ENCODE measurements at places on chromosomes 13 and 19.

- no peak for DNase-seq
These were observed 4.3 kb upstream of the VSTM2B start for GRCh38 chr19:29521291-29522075.

- no peak for DNase-seq
These were observed 200.5 kb downstream of the ABCC4 start for GRCh38 chr13:95100525-95101433.

- DNase-seq = no peak
These were observed at the start of gene MAMSTR for GRCh38 chr19:48719263-48720171. Gene MAMSTR (minus strand): TSS chr19:48719725. CDS start chr19:48719031, 694 bp downstream.

DNA sequence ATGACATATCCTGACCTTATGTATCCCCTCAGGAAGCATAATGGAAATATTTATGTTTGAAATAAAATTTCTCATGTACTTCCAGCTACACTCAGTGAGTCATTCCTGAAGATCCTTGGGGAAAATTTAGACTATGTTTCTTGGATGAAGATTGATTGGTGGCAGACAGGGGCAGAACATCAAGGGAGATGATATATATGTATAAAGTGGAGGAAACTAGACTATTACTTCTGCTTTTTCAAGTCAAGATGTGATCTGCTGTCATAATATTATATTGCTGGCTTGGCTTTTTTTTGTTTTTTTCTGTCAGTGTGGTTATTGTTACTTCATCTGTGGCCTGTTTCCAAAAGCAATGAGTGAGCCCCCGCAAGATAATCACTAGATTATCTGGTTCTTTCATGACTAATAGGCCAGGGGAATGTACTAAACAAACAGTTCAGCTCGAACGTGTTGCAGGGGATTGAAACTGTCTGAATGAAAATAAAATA is 87.2 kb upstream of the TNFSF11 start:
- peak; percentile 82 for DNase-seq

DNA sequence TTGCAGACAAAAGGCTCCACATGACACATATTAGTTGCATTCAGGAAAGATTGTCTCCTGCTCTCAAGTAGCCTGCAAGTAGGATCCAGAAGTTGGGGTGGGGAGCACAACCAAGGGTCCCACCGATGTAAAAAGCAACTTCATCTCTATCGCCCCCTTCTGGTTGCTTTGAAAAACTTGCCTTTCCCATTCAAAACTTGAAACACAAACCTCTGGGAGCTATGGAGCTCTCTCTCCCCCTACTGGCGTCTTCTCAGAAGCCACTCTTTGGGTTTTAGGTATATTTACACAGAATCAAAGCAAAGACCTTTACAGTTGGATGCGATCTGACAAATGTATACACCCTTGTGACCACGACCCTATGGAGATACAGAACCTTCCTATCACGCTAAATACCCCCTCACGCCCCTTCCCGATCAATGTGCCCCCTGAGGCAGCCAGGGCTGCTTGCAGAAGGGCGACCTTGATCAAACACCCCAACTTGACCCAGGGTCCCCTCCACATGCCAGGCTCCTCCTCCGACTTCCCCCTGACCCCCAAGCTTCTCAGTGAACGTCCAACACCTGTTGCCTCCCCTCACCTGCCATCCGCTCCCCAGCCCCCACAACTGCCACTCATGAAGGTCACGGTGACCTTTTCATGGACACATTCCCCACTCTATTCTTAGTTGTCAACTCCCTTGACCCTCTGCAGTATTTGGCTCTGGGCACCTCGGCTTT is 10.1 kb downstream of the NOSIP start:
- DNase-seq = peak; percentile 91

DNA sequence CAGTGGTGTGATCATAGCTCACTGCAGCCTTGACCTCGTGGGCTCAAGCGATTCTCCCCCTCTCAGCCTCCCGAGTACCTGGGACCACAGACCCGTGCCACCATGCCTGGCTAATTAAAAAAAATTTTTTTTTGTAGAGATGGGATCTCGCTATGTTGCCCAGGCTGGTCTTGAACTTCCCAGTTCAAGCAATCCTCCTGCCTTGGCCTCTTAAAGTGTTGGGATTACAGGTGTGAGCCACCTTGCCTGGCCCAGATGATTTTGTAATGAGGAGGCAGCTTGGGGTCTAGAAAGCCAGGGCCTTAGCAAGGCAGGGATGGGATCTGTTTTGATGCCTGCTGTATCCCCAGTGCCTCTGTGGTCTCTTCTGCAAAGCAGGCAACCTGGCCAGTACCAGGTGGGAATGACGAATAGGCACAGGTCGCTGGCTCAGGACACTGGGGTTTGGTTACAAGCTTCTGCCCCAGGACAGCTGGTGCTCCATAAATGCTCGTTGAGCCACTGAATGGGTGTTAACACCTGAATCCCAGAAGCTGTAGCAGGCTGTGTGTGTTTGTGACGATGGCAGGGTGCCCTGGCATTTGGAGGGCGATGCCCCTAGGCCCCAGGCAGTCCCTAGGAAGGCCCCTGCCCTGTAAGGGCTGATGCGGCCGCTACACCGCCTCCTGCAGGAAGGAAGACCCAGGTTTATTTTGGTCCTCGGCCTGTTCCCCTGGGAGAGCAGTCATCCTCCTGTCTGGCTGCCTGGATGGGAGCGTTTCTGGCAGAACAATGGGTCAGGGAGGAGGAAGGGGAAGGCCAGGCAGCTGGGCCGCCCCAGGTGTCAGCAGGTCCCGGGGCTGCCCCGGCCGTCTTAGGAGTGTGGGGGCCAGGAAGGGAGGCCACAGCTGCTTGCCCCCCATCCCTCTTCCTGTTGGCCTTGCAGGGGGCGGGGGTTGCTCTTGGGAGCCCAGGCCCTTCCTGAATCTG is 8.6 kb downstream of the TNFAIP8L1 start:
- DNase-seq = peak; percentile 70

- DNase-seq = peak; percentile 72
These were observed 1.4 kb upstream of the QTRT1 start for GRCh38 chr19:10699650-10700335.

DNA sequence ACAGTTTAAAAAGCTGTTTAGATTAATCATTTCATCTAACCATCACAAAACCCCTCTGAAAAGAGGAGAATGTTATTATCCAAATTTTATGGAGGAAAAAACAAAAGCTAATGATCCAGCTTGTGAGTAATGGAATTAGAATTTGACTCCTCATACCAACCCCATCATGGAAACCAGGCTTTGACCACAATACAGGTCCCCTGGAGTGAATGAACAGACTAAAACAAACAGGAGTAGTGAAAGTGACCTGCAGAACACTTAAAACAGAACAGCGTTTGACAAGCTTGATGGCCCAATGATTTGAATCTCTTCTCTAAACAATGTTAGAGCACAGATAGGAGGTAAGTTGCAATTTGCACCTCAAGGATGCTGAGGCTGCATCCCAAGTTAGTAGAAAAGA is 230.0 kb downstream of the DCT start:
- peak; percentile 82 for DNase-seq

DNA sequence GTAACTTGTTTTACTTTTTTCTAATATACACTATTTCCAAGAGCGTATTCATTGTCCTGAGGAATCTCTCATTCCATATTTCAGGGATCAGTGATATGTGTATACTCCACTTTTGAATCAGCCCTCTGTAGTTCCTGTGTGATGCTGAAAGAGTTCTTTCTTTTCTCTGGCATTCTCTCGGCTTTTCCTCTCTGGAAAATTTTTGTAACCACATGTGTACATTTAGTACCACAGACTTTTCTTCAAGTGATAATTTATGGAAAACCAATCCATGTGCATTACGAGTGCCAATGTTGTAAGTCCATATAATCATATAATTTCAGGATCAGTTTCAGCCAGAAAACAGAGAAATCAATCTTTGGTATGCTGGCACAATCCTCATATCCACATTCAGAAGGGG is 102.2 kb upstream of the MBNL2 start:
- DNase-seq = no peak

DNA sequence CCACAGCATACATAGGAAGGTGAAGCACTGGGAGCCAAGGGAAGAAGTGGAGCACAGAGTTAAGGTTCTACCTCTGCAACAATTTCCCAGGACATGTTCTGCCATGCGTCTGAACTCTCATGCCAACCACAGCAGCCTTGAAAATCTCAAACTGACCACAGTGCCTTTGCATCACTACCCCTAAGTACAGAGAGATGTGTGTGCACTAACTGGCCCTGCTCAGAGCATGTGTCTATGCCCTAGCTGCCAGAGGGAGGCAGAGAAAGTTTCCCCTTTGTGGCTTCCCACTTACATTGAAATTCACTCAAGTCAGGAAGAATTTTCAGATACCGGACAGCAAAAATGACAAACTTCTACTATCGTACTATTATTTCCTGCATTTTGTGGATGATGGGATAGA is 26.8 kb upstream of the WDFY2 start:
- no peak for DNase-seq

DNA sequence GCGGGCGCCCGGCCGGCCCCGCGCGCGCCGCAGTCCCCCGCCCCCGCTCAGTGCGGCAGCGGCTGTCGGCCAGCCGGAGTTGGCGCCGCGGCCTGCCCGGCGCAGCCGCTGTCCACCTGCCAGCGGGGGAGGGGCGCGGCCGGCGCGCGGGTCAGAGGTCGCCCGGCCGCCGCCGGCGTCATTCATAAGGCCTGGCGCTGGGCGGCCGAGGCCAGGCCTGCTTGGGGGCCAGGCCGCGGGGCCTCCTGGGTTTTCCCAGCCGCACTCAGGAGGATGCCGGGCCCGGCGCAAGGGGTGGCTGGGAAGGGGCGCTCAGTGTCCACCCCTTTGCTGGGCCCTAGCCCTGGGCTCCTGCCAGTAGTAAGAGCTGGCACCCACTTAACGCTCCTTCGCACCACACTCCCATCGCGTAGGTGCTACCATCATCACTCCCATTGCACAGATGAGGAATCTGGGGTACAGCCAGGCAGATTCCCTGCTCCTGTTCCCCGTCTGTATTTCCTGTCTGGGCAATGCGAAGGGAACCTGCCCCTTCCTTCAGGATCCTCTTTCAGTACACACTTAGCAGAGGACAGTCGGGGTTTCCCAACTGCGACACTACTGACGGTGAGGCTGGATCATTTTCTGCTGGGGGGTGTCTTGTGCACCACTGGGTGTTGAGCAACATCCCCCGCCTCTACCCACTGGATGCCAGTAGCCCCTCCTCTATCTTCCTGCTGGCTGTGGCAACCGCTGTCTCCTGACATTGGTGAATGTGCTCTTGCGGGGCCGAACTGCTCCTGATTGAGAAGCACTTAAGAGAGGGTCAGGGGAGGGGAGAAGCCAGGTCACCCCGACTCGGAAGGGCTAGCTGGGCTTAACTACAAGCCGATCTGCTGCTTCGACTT is 846 bp upstream of the PRKACA start:
- peak; percentile 32 for DNase-seq

DNA sequence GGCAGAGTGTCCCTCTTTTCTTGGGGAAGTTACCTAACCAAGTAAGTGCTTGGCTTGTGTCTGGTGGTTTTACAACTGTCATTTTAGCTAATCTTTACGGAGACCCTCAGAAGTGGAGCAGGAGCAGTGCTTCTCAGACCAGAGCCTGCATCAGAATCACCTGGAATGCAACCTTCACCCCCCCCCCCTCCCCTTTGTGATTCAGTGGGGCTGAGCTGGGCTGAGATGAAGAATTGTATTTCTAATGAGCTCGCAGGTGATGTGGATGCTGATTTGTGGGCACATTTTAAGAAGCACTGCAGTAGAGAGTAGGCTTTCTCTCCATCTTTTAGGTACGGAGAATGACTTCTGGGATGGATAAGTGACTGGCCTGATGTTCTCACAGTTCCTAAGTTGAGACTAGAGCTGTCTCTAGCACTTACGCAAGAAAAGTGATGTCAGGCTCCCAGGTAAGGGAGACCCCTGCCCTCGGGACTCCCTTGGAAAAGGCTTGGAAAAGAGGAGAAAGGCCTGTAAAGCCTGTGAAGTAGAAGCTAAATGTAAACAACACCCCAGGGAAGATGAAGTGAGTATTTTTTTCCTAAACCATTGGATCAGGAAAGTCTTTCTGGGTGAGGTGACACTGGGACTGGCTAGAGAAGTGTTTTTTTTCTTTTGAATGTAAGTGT is 23.3 kb upstream of the RNF113B start:
- no peak for DNase-seq

DNA sequence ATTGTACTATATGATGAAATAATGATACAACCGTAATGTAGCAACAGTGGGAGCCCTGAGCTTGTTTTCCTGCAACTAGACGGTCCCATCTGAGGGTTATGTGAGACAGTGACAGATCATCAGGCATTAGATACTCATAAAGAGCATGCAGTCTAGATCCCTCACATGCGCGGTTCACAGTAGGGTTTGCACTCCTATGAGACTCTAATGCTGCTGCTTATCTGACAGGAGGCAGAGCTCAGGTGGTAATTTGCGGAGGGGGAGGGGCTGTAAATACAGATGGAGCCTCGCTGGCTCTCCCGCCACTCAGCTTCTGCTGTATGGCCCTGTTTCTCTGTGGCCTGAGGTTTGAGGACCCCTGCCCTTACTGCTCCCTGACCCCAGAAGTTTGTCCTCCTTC is 13.7 kb downstream of the EPHX3 start:
- DNase-seq = no peak

DNA sequence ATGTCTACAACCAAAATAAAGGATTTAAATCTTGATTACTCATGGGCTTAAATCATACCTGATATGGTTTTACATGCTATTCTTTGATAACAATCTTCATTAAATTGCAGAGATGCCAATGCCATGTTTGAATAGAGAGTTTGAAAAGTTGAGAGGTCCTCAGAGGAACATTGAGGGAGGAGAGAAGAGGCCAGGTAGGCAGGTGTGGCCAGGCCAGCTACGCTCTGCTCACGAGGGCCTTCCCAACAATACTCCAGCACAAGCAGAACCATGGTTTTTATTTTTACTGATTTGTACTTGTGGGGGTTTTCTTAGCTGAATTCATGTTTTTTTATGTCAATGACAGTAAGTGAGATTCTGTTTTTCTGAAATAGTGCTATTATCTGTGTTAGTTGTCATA is 158.1 kb upstream of the RFC3 start:
- DNase-seq = no peak

- peak; percentile 23 for DNase-seq
These were observed 51.3 kb upstream of the LSM14A start for GRCh38 chr19:34120846-34121639.

DNA sequence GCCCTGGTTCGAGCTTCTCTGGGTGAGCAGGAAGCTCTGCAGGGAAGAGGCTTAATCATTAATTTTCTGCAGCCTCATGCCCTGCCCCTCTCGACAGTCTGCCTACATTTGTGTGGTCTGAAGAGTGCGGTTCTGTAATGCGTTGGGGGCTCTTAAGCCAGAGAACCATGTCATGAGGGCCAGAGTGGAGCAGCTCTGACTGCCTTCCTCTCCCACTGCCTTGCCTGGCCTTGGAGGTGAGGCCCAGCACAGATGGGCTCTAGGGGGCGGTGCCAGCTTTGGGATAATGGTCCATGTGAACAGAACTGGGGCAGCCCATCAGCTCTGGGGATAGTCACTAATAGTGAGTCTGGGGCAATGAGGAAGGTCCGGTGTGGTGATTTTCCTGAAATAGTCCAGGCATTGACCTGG is 5.7 kb downstream of the FGF9 start:
- no peak for DNase-seq

DNA sequence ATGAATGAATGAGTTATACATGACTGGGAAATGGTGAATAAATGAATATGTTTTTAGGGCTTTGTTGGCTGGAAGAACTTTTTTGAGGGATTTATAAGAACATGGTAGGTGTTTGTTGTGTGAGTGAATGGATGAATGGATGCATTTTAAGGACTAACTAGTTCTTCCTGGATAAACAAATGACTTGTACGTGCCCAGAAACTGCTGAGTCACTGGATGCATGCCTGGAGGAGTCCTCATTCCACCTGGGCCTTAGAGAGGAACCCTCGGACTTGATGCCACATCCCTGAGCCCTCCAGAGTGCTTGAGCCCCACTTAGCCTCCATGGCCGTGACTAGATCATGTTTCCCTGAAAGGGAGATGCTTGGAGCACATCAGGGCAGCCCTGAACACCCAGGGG is 153.4 kb downstream of the DPF1 start:
- DNase-seq = peak; percentile 30

GRCh38 chr19:51702825-51703574 is 9.9 kb downstream of the SPACA6 start:
- DNase-seq = no peak

Measured in cardiac muscle cell (in vitro differentiated cells and primary cell).